Heart left ventricle (tissue), 16 donors: ENCODE measurements at places on chromosomes 7 and 10. TPM values are rescaled to one million over a fixed set of nuclear protein-coding genes. Genes with fewer than 3 reads are reported as not detected.

GRCh38 chr10:88848499-88848898 lies 3.1 kb downstream of the ANKRD22 start:
- no peaks in the 10 kb centered on the region for H3K4me1 ChIP-seq
- no peak overlapping the region for H3K4me3 ChIP-seq
- no peaks in the 10 kb centered on the region for H3K36me3 ChIP-seq
- H3K27ac ChIP-seq: no peak overlapping the region
- DNase-seq: no peak

CPEB3 gene
- 1.5 TPM for polyA plus RNA-seq

SPDYE2B gene
- polyA plus RNA-seq: not detected

DNA sequence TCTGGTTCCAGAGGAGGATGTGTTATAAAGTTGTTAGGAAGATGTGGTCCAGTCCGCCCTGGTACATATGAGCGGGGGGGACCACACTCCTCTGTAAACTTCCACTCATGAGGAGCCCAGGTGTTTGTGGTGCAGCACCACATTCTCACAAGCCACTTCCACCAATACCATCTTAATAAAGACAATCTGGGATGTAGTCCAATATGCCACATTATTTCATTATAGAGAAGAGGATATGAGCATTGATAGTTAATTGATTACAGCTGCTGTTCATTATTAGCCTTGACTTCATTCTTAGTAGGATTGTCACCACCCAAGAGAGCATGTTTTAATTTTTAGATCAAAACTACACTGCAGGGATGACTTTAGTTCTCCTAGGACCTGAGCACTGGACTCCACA lies 40.5 kb downstream of the ERCC6 start:
- DNase-seq: no peak
- H3K27me3 ChIP-seq: no peaks in the 10 kb centered on the region
- peaks cover 30% of the 10 kb centered on the region for H3K36me3 ChIP-seq
